Glutamatergic neuron (in vitro differentiated cells): ENCODE measurements at places on chromosomes 12 and 14. TPM values are rescaled to one million over a fixed set of nuclear protein-coding genes. Genes with fewer than 3 reads are reported as not detected.

DNA sequence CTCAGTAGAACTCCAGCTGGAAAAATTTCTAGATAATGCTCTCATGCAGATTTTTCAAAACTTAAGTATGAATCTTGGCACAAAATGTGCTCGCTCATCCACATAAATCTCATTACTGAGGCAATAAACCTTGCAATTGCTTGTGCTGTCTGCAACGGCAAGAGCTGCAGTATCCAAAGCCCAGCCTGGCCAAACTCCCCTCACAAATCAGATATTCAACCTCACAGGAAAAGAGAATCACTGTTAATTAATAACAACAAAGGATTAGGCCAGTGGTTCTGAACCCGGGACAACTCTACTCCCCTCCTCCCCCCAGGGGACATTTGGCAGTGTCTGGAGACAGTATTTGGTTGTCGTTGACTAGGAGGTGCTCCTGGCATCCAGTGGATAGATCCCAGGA is 19.2 kb upstream of the CORO1C start:
- DNase-seq = no peak

- DNase-seq = no peak
These were observed 28.9 kb upstream of the PAPLN start for GRCh38 chr14:73208390-73208789.

- no peak for DNase-seq
These were observed 68.1 kb downstream of the LRRK2 start for GRCh38 chr12:40292788-40293429.

DNA sequence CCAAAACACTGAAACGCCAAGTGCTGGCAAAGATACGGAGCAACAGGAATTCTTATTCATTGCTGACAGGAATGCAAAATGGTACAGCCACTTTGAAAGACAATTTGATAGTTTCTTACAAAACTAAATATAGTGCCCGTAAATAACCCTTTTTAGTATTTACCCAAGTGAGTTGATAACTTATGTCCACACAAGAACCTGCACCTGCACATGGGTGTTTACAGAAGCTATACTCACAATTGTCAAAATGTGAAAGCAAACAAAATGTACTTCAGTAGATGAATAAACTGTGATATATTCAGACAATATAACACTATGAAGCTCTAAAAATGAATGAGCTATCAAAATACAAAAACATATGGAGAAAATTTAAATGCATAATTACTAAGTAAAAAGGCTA is 86.6 kb downstream of the ATXN7L3B start:
- DNase-seq = no peak

The PIP4P1 gene
- 49.1 TPM for total RNA-seq

The DTX3 gene
- 99.6 TPM for total RNA-seq

DNA sequence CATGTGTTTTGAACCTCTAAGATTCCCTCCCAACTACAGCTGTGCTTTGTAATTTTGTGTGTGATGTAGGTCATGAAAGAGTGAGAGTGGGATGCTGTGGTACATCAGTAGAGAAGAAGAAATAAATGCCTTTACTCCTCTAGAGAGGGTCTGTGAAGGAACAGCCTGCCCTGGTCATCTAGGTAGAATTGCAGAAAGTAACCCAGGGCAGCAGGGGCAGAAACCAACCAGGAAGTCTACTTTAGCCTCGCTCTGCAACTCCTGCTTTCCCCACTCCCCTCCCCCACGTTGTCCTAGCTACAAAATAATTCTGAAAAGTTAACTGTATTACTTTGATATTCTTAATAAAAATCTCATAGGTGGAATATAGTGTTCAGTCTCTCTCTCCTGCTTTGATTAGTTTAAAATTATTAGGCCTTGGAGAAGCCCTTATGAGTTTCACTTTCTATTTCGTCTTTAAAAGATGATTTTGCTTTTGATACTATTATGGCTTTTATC is 7.5 kb downstream of the TBK1 start:
- no peak for DNase-seq

GRCh38 chr14:100832311-100832960 is 6.5 kb downstream of the MEG3 start:
- no peak for DNase-seq
